ENCODE measurements at places on chromosomes 7 and 10.

GRCh38 chr10:101878869-101879268, 35.3 kb upstream of the KCNIP2 start:
- DNase-seq: no peak

DNA sequence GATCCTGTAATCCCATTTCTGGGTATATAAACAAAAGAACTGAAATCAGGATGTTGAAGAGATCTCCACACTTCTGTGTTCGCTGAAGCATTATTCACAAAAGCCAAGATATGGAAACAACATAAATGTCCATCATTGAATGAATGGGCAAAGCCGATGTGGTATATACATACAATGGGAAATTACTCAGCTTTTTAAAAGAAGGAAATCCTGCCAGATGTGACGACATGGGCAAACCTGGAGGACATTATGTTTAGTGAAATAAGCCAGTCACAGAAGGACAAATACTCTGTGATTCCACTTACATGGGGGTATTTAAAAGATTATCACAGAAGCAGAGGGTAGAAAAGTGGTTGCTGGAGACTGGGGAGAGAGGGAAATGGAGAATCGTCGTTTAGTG, 23.9 kb upstream of the FAM107B start:
- DNase-seq: no peak

- DNase-seq: no peak
Measured at GRCh38 chr7:128393526-128394330, 16.1 kb downstream of the IMPDH1 start.

DNA sequence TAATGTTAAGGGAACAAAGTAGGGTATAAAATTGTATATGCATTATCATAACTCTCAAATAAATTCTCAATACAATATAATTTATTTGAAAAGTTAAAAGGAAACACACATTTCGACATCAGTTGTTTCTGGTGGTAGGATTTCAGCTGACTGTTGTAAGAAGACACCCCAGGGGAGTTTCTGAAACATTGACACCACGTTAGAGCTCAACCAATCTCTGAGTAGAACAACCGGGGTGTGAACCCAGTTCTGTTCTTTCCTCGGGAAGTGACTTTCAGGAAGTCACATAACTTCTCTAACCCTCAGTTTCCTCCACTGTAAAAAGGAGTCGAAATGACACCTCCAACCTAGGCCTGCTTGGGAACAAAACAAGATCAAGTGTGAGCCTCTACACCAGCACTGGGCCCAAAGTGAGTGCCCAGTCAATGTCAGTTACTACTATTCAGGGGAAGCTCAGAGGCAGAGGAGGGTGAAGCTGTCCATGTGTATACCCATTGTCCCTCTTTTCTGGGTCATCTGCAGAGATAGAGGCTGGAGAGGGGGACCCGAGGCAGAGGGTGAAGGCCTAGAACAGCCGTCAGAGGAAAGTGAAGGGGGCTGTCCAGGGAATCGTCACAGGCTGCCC, 67.1 kb downstream of the AOAH start:
- DNase-seq: no peak

Measured in kidney tubule cell (primary cell).